ENCODE measurements at places on chromosomes 12 and 14.
A peak's percentile ranks its signal among the peaks of the same experiment; 100 is the strongest.

DNA sequence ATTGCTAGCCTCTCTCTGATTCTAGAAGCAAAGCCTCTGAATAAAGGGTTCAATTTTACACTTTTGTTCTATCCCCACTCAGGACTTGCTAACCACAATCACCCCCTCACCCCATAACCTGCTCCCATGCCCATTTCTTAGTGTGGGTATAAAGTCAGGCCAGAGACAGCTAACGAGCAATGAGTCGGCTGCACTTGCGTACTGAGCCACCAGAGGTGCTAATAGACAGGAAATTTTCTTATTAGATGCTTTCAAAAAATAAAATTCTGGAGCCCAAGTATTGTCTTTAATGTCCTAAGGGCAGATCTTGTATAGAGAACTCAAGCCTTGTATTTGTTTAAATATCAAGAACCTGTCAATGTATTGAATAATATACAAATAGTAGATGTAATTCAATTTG, 256.9 kb downstream of the SYT1 start:
- DNase-seq = no peak

GRCh38 chr12:112988224-112988623, 9.9 kb downstream of the OAS2 start:
- DNase-seq = no peak

DNA sequence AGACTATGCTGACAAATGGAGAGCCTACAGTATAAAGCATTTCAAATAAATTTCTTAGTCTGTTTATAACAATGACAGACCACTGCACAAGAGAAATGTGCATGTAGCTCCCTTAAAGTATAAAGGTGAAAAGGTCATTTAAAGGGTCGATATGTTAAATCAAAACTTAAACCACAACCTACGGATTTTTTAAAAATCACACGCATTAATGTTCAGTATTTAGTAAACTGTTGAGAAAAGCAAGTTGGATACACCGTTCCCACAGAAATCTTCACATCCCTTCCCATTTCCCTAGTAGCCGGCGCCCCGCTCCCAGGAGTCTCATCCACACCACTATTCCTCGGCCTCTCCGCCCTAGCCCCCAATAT, 614 bp downstream of the FKBP3 start:
- no peak for DNase-seq

DNA sequence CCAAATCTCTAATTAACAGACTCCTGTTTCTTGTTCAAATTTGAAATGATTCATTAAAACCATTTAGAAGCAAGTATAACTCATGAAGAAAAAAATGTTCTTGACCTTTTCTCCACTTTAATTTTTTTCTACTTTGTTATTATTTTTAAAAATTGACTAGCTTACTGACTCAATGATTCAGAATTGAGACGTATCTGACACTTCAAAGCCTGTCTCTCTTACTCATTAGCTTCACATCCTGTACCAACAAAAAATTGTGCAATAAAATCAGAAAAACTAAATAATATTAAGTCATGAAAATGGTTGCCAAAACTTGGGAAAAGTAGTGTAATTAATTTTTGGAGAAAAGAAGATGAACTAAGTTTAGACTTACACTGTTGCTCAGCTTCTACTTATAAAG, 331.2 kb downstream of the SLC16A7 start:
- DNase-seq = no peak

DNA sequence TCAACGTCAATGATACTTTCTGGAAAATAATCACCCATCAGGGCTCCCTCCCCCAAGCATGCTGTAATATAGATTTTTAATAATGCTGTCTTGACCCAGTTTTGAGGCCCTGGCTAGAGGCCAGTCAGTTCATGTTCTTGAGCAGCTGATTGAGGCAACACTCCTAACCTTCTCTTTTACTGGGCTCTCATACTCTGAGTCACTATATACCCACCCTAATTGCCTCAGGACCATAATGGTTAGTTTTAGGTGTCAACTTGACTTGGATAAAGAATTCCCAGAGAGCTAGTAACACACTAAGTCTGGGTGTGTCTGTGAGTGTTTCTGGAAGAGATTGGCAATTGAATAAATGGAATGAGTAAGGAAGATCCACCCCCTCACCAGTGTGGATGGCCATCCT, 527.0 kb upstream of the ATP2B1 start:
- DNase-seq = no peak

DNA sequence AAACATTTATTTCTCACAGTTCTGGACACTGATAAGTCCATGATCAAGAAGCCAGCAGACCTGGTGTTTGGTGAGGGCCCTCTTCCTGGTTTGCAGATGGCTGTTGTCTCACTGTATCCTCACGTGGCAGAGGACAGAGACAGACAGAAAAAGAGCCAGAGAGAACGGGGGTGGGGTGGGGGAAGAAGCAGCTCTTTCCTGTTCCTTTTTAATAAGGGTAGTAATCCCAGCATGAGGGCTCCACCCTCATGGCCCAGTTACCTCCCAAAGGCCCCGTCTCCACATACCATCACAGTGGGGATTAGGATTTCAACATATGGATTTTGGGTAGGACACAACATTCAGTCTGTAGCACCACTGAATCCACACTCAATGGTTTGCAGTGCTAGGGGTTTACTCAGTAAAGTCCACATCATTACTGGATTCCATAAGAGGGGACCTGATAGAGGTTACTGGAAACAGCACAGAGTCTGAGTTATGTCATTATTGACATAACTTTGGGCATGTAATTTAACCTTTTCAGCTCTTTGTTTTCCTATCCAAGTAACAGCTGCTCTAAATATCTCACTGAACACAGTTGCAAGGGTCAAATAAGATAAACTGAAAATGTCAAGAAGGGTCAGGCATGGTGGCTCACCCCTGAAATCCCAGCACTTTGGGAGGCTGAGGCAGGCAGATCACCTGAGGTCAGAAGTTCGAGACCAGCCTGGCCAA, 53.2 kb downstream of the RPAP3 start:
- DNase-seq = no peak

DNA sequence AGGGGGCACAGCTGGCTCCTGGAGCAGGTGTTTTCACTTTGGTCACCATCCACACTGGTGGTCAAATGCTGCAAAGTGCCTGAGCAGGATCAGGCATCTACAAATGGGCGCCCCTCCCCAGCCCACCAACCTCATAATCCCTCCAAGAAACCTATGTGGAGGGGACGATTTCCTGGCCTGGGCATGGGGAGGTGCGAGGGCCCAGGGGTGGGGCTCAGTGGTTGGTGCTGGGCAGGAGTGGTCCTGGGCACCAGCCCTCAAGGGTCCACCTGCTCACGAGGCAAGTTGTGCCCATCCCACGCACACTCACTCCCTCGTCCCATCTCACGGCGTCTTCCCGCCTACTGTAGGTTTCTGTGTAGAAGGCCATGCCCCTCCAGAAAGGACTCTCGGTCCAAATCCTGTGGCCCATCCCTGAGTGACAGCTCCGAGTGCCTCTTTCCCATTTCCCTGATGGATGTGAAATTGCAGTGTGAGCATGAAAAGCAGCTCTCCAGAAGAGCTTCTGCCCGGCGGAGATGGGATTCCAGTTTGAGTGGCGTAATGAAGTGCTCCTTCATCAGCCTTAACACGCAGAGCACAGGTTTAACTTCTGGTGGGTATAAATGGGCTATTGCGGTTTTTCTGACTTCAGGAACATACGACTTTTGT, 36.9 kb downstream of the SLC15A4 start:
- no peak for DNase-seq

- no peak for DNase-seq
Measured at GRCh38 chr12:104469523-104469922, 12.8 kb downstream of the CHST11 start.

DNA sequence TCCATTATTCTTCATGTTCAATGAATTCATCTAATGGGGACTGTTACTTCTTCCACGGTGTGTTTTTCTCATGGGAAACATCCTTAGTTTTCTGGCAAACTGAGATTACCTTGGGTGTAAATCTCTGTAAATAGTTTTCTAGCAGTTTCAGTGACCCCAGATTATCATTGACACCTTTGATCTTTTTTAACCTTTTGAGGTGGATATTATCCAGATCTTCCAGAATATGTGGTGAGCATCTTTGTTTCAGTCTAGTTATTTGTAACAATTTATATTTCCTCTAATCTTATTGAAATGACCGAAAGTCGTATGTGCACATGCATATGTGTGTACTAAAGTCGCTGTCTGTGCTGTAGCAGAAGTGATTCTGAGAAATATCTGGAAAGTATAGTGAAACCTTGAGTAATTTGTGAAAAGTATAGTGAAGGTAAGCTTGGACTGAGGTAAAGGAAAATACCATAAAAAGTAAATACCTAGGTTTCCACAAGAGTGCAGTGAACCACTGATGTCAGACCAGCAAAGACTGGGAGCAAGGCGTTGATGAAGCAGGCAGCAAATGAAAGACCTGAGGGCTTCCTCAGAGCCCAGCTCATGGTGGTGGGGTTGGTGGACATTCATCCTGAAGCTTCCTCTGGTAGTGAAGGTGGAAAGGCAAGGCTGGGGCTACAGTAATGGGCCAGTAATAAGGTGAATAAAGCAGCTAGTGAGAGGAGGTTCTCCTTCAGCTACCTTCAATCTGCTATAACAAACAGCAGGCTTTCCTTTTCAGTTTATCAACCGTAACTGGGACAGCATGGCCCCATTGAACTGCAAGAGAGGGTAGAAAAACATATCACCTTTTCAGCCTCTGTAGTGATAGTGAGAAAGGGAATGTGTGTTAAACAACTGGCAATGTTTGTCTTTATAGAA, 480.2 kb upstream of the FBXO33 start:
- DNase-seq = no peak

- DNase-seq = no peak
Measured at GRCh38 chr14:22190411-22191191, 398.4 kb downstream of the DAD1 start.

GRCh38 chr12:118357257-118358007, 15.3 kb downstream of the TAOK3 start:
- no peak for DNase-seq

GRCh38 chr12:117388951-117389446, 27.6 kb upstream of the NOS1 start:
- no peak for DNase-seq

DNA sequence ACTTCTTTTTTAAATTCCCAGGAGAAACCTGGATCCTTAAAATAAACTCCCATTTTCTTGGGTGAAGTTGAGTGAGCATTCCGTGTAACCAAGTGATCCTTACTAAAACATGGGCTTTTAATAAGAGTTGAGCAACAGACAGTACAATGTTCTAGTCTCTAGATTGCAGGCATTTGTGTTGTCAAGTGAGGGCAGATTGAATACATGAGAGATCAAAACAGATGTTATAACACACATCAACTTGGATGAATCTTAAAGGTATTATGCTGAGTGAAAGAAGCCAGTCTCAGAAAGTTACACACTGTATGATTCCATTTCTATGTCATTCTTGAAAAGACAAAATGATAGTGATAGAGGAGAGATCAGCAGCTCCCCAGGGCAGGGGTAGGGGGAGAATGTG, 213.9 kb upstream of the CCDC196 start:
- no peak for DNase-seq

GRCh38 chr14:80428171-80428570, 216.9 kb upstream of the DIO2 start:
- no peak for DNase-seq

DNA sequence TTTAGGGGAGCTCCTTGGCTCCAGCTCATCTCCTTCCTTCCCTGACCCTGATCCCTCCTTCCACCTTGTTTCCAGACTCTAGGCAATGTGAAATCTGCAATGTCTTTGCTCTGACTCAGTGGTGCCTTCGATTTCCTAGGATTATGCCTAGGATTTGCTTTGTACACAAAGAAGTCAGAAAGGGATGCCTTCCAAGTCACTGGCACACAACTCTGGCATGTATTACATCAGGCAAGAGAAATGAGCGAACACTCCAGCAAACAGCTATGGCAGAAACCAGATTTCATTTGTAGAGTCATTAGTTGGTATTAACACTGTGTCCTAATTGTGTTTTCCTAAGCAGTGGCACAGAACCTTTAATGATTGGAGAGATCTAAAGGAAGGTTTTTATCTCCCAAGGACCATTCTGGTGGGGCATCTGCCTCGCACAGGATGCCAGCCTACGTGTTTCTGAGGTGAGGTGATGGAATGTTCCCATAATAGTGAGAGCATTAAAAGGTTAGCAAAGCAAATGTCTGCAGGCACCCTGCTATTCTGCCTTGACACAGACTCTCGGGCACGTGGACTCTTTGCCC, 84.9 kb downstream of the WSCD2 start:
- DNase-seq = no peak

GRCh38 chr12:1469070-1469469, 125.3 kb downstream of the FBXL14 start:
- DNase-seq = no peak

- DNase-seq = peak; percentile 69
Measured at GRCh38 chr12:54173066-54173726, 15.6 kb downstream of the SMUG1 start.

- DNase-seq = peak; percentile 51
Measured at GRCh38 chr12:56935752-56936151, 1.5 kb upstream of the SDR9C7 start.

- DNase-seq = no peak
Measured at GRCh38 chr12:26705851-26706250, 127.1 kb downstream of the ITPR2 start.

DNA sequence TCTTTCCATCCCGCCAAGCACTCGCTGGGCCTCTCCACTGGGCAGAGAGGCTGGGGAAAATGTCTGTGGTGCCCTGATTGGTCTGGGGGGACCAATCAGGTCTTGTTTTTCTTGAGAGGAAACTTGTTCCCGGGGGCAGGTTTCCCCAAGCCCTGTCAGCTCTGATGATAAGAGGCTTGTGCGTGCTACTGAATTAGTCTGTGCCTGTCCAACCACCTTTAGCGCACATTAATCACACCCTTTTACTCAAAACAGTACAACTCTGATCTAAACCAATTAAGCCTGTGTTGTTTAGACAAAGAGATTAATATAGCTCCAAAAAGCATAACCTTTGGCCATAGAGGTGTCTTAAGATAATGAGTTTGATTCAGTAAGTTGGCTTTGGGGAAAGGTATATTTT, 580.4 kb downstream of the VRK1 start:
- DNase-seq = no peak

GRCh38 chr12:43255522-43256111, 296.4 kb downstream of the ADAMTS20 start:
- DNase-seq = no peak

GRCh38 chr12:56590237-56590830, 39.8 kb downstream of the BAZ2A start:
- no peak for DNase-seq

- no peak for DNase-seq
Measured at GRCh38 chr12:102021540-102022246, 40.1 kb downstream of the WASHC3 start.

- peak; percentile 90 for DNase-seq
Measured at GRCh38 chr14:23559010-23559925, 3.2 kb downstream of the THTPA start.

- DNase-seq = no peak
Measured at GRCh38 chr12:50842637-50843493, at the start of gene TMPRSS12. Gene TMPRSS12 (plus strand): TSS chr12:50842926. CDS start chr12:50842965, 39 bp downstream.

GRCh38 chr12:25655702-25656101, 102.6 kb upstream of the LMNTD1 start:
- DNase-seq = no peak

GRCh38 chr14:63745858-63746425, 18.1 kb upstream of the SGPP1 start:
- DNase-seq = no peak
